Posterior cingulate gyrus (tissue), 11 donors: ENCODE measurements at places on chromosomes 11 and 22.

DNA sequence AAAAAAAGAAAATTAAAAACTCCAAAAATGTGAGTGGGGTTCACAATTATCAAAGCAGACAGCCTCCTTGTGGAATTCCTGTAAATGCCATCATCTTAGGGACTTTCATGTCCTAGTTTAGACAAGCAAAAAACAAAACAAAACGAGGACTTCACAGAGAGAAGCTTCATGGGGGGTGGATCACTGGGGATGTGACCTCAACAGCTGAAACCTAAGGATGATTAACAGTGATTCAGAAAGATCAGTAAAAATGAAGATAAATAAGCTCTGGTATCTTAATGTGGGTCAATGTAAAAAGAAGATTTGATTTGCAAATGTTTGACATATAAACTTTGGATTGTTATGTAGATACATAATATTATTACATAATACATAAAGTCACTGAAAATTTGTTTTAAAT lies 8.1 kb upstream of the OR10W1 start:
- DNase-seq = no peak

- no peak for DNase-seq
These were observed 16.7 kb upstream of the FAM168A start for GRCh38 chr11:73614591-73614990.

- DNase-seq = no peak
These were observed 33.8 kb upstream of the FBLN1 start for GRCh38 chr22:45468872-45469271.

DNA sequence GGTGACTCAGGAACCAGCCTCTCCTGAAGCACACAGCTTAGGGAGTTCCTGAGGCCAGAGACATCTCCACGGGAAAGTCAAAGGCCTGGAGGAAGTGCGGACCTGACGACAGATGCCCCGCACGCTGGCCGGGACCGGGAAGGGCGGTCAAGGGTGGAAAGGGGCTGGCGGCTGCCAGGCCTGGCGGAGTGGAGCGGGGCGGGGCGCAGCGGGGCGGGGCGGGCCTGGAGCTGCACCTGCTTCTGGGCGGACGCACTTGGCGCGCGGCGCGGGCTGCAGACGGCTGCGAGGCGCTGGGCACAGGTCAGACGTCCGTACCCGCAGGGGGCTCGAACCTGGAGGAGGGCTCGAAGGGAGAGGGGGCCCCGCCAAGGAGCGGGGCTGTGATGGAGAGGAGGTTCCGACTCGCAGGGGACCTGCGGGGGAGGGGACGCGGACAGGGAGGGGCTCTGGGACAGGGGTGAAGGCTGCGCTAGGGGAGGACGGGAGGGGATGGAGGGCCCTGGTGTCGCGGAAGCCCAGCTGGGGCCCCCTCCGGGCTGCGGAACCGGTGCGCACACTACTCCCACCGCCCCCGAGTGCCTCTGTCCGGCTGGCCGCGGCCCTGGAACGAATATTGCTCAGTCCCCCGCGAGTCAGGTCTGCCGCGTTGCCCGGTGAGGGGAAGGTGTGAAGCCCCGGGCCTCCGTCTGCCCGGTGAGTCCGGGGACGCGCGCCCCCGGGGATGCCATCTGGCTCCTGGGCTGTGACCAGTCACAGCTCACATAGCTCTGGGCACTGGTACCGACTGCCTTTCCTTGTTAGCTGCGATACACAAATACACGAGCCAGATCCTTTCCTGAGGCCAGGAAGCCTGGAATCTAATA lies at the start of gene TMEM45B:
TSS of gene TMEM45B (plus strand) at position 253 of the 866 bp plus-strand sequence. CDS start 36,635 bp downstream, outside the sequence.
- no peak for DNase-seq

- no peak for DNase-seq
These were observed 9.3 kb downstream of the MMP13 start for GRCh38 chr11:102946237-102946636.
